ENCODE measurements at places on chromosomes 2 and 18.

GRCh38 chr2:229598227-229598626 lies 116.1 kb downstream of the DNER start:
- no peak for DNase-seq

- DNase-seq: no peak
Measured at GRCh38 chr18:36496022-36496421, 198.5 kb downstream of the FHOD3 start.

DNA sequence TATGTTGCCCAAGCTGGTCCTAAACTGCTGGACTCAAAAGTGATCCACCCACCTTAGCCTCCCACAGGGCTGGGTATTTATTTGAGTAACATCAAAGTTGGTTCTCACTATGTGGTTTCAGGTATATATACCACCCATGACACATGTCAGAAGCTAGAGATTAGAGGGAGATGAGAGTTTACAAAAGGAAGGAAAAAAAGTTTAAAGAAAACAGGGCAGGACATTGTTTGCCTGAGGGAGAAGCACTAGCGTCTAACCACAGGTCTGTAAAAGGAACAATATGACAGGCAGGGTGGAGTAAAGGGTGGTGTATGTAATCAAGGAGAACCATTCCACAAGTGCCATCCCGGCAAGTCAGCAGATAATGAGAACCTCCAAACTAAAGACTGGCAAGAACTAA lies 8.5 kb downstream of the CEP76 start:
- DNase-seq: no peak

- peak; percentile 56 for DNase-seq
Measured at GRCh38 chr2:74778381-74779264, 55.3 kb upstream of the HK2 start.

- no peak for DNase-seq
Measured at GRCh38 chr2:146623771-146624170, 1221.1 kb upstream of the ACVR2A start.

GRCh38 chr18:74682991-74683297 lies 85.3 kb downstream of the ZNF407 start:
- DNase-seq: no peak

- DNase-seq: no peak
Measured at GRCh38 chr18:57951999-57952774, 91.8 kb upstream of the NEDD4L start.

GRCh38 chr2:238549866-238550265 lies 123.1 kb downstream of the ASB1 start:
- DNase-seq: no peak

DNA sequence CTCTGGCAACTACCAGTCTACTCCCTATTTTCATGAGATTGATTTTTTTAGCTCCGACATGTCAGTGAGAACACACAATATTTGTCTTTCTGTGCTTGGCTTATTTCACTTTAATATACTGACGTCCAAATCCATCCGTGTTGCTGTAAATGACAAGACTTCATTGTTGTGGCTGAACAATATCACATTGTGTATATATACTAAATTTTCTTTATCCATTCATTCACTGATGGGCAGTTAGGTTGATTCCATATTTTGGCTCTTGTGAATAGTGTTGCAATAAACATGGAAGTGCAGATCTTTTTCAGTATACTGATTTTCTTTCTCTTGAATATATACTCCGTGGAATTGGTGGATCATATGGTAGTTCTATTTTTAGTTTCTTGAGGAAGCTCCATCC lies 5.8 kb upstream of the TTC21B start:
- no peak for DNase-seq

DNA sequence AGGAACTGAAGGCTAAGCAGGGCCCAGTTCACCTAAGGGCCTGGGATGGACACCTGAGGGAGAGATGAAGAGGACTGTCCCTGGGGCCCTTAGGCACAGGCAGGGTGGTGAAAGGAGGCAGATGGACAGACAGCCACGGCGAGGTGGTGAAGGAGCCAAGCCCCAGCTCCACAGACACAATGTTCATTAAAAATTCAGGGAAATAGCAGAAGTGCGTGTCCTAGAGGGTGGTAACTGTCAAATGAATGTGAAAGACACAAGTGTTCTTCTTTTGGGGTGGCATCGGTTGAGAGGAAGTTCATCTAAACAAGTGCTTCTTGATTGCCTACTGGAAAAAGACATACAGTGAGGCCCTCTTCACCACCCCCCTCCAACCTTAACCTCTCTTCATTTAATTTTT lies 76.2 kb upstream of the SIX2 start:
- DNase-seq: peak; percentile 16

DNA sequence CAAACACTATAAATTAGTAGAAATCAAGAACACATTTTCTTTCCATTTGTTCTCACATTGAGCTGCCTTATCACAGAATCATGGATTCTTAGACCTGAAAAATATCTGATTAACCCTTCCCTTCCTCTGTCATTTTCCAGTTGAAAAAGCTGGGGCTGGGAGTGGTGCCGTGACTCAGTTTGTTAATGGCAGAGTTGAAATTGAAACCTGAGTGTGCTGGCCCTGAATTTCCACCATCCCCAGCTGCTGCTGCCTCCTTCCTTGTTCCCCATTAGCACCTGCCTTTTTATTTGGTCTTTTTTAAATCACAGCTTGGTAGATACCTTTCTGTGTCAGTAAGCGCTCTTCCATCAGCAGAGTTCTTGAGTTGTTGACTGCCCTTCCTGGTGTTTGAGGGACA lies 10.6 kb downstream of the FARP2 start:
- DNase-seq: no peak

DNA sequence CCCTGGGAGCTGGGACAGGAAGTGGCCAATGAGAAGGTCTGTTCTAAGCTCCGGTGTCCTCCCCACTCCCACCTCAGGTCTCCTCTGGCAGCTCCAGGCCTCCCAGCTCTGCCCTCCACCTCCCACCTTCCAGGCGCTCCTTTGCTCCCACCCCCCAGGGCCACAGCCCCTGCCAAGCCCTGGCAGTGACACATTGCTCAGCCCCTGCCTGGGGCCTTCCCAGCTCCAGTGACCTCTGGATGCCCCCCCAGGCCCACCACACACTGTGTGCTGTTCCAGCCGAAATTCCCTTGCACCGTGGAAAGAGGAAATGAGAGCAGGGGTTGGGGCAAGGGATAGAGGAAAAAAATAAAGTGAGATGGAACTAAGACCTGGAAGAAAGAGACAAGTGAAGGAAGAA lies 289.6 kb downstream of the CYP26B1 start:
- no peak for DNase-seq

DNA sequence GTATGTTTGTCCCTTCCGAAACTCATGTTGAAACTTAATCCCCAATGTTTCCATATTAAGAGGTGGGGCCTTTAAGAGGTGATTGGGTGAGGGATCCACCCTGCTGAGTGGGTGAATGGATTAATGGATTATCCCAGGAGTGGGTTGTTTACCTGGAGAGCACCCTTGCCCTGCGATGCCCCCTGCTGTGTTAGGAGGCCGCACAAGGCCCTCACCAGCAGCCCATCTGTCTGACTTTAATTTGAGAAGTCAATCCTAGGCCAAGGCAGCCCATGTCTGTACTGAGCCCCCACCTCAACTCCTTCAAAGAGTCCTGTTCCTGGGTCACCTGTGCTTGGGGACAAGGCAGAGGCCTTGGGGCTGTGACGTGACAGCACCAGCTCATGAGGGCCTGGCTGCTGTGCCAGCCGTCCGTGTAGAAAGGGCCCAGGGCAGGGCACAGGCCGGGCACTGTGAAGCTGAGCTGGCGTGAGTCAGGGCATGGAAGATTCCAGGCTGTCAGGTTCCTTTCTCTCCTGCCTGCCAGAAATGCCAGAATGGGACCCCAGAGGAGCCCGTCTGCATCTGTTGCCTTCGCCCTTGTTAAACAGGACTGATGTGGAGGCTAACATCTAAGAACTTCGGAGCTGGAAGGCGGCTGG lies 21.3 kb upstream of the TAF1B start:
- no peak for DNase-seq

DNA sequence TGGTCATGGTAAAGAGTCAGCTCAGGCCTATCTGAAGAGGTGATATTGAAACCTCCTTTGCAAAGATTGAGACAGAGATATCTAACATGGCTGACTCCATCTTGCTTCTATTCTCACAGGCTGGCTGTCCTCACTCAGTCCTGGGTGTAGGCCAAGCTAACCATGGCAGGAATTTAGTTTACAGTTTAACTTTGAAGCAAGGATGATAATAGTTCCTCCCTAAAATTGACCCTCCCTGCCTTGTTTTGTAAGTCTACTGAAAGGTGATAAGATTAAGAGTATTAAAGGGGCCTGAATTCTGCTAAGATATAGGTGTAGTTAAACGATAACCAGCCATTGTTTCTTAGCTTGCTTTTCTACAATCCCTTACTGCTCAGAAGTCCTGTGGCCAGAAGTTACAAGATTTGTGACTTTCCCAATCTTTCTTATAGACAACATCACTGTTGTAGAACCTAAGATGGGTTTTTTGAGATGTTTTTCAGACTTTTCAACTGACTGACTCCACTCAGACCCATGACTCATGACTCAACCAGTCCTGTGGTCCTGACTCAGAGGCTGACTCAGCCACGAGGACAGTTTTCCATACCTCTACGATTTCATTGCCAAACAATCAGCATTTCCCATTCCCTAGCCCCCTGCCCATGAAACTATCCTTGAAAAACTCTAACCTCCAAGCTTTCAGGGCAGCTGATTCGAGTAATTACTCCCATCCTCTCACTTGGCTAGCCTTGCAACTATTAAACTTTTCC lies 195.7 kb upstream of the SESTD1 start:
- peak; percentile 4 for DNase-seq

GRCh38 chr2:197248623-197249022 lies 62.0 kb downstream of the ANKRD44 start:
- DNase-seq: peak; percentile 96

DNA sequence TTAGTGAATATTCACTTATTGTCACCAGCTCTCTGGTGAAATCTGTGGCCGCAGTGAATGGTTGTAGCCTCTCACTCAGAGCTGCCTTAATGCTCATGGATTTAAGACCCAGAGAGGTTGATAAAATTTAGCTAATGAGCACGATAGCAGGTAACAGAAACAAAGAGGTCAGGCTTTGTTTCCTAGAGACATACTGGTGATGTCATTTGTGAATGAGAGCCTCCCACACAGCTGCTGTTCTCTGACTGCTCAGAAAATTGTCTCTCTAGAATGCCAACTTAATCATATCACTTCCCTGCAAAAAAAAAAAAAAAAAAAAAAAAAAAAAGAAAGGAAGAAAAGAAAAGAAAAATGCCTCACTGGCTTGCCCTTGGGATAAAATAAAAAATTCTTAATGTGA lies 411.7 kb upstream of the MYT1L start:
- DNase-seq: no peak

DNA sequence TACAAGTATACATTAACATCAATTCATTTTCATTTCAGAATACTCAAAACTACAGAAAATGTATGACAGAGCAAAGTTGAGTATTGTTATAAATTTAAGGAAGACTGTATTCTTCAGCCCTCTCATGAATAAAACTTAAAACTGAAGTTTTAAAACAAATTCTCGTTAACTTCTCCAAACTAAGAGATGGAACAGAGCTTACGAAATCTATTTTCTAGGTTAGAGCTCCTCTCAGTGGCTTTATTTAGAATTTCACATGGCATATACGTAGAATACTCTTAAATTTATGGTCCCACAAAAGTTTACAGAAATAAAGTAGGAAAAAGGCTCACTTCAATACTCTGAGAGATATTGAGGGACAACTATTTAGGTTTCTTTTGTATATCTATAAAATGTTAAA lies 612.1 kb downstream of the KCNJ3 start:
- DNase-seq: peak; percentile 54

GRCh38 chr2:232200195-232200594 lies 178.4 kb upstream of the ALPP start:
- DNase-seq: no peak

DNA sequence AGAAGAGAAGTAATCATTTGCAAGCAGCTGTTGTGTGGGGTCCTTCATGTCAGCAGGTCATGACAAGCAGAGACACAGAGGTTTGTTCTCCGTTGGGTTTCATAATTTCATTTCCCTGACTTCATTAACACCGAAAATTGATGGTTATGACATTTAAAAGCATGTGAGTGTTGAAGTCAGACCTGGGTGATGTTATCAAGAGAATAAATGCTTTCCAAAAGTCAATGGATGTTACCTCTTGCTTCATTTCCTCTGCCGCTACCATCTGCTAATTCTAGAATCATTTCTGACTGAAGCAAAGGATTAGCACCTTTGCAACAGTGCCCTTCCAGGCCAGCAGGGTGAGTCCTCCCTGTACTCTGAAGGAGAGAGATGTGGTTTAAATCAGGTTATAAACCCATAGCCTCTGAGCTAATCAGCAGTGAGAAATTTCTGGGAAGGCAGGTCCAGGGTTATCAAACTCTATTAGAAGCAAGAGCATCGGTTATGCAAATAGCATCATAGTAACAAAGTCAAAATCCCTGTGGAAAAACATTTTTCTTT lies 446.2 kb downstream of the PIK3C3 start:
- DNase-seq: no peak

DNA sequence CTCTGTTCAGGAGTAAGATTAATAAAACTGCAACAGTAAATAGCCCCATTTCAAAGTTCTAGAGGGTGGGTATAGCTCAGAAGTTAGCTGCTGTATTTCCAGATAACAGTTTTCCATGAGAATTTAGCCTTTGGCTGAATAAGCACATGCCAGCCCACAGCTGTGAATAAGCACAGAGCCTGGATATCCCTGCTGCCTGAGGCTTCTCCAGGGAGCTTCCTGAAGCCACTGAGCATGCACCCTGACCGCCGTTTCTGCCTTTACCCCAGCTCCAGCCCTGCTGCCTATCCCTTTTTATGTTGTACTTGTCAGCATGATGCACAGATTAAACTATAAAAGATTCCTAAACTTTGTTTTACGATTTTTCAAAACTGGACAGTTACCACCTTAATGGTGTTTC lies 85.3 kb downstream of the FEZ2 start:
- no peak for DNase-seq

DNA sequence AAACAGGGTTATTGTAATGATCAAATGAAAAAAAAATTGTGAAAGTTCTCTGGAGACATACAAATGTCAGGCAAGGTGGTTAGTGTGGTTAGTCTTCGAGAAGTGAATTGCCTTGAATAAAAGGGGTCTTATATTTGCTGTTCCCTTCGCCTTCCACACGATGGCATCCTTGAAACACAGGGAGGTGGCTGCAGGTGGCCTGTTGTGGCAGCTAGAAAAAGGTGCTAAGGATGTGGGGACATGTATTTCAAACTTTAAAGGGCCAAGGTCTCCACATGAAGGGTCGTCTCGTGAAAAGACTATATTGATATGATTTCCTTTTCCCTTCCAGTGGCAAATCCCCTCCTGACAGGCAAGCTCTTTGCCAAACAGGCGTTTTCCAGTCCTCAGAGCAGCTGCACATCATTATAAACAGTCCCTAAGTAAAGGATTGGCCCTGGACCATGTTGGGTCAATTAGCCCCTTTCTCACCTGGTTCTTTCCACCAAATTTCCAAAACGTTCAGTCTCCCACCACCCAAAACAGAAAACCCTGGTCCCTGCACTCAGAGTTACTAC lies 68.5 kb downstream of the COPS8 start:
- DNase-seq: peak; percentile 72

GRCh38 chr2:112640800-112641675 lies 4.7 kb upstream of the SLC20A1 start:
- peak; percentile 87 for DNase-seq

- DNase-seq: no peak
Measured at GRCh38 chr2:72103690-72104089, 44.0 kb downstream of the CYP26B1 start.
